Fibroblast of villous mesenchyme (primary cell): ENCODE measurements at places on chromosomes 1 and 21. TPM values are rescaled to one million over a fixed set of nuclear protein-coding genes. Genes with fewer than 3 reads are reported as not detected.

DNA sequence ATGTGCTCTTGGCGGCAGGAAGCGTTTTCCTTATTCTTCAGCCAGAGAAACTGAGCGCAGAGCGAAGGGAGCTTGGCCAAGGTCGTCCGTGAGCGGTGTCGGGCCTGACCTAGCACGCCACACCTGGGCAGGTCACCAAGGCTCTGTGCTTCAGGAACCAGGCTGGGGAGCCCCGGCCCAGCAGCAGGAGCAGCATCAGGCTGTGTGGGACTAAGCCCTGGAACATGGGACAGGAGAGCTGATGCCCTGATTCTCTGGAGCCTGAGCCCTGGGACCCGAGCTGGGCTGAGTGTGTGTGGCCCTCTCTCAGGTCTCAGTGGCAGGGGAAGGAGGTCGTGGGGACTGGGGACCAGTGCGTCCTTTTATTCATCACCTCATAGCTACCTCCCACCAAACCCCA is 65.2 kb upstream of the ABCG1 start:
- DNase-seq: no peak

DNA sequence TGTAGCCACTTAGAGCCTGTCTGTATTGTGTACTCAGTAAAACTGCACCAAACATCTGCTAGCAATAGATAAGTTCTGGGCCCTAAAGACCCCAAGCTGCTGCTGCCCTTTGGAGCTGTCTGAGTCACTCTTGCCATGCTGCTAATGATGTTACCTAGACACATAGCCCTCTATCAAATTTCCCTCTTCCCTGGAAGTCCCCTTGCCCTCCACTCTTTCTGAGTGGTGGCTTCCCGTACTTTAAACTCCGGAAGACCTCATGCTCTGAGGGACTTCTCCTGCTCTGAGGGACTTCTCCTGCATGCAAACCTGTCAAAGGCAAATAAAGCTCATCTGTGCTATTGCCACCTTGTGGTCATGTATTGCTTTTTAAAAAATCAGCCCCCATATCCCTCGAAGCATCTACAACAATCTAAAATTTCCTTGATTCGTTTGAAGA is 34.0 kb downstream of the FH start:
- peak; percentile 28 for DNase-seq

DNA sequence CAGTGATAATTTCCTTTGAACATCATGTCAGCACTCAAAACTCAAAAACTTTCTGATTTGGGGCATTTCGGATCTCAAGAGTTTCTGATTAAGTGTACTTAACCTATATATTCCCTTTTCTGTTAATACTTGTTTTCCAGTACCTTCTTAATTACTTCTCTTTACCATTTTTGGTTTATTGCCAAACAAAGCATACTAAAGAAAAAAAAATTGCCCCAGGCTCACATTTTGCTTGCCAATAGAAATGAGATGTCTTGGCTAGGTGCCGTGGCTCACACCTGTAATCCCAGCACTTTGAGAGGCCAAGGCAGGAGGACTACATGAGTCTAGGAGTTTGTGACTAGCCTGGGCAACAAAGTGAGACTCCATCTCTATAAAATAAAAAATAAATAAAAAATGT is 4.8 kb downstream of the PSMD4 start:
- DNase-seq: no peak

Gene ZBTB8B
- total RNA-seq: not detected in 2 replicates

DNA sequence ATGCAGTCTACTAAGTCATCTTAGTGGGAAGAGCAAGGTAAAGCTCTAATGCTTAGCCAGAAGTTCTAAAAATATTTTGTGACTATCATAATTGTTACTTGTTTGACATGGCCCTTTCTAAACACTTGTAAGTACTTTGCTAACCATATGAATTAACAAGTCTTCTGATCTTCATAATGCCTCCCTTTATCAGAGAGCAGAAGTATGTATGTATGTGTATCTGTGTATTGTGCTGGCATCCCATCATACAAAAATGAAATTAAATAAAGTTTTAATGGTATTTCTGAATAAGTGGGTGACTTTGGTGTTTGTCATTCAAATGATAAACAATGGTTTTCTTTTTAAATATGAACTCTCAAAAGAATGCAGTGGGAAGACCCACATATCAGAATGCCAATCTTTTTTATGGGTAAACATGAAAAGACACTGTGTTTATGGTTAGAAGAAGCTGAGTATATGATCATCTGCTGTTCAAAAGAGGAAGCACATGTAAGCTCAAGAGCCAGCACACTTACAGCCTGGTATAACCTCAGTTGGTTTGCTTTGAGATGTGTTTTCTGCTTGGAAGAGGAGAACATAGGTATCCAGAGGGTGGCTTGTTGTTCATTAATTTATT is 159.6 kb downstream of the CLEC20A start:
- DNase-seq: peak; percentile 35

Gene TNFRSF8
- total RNA-seq: under 0.01 and 0.86 TPM in 2 replicates

Gene GLIS1
- total RNA-seq: 0.43 and 0.97 TPM in 2 replicates

GRCh38 chr1:33852711-33853110 is 11.2 kb upstream of the HMGB4 start:
- peak; percentile 6 for DNase-seq

- DNase-seq: no peak
Measured at GRCh38 chr1:110636149-110636935, 30.2 kb upstream of the KCNA2 start.

- DNase-seq: peak; percentile 53
Measured at GRCh38 chr1:180188091-180188506, 33.4 kb downstream of the QSOX1 start.

GRCh38 chr1:214897581-214897980 is 185.0 kb upstream of the KCNK2 start:
- DNase-seq: no peak

Gene CYP4X1
- not detected in 2 replicates for total RNA-seq

GRCh38 chr1:14686701-14687100 is 88.2 kb downstream of the KAZN start:
- no peak for DNase-seq

DNA sequence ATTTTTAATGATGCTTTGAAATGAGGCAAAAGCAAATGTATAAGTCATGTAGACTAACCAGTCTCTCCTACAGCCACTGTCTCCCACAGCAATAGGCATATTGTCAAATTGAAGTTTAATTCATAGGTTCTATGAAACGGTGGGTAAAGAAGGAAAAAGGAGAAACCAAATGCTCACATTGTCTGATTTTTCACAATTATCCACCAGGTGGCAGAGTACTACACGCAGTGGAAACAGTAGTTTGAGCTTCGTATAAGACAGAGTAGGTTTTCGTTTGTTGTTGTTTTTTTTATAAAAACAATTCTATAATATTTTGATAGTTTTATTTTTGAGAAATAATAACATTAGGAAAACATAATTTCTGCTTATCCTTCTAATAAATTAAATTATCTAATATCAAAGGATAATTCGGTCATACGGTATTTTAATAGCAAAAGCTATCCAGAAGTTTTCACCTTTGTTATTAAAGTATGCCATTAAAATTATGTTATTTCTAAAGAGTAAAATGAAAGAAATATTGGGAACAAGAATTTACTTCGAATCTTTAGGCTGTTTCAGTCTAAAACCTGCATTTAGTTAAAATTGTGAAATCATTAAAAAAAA is 39.1 kb downstream of the TYW3 start:
- DNase-seq: peak; percentile 52

GRCh38 chr1:160834945-160835565 is 27.6 kb downstream of the CD244 start:
- DNase-seq: peak; percentile 54

Gene KCNK1
- 2.6 and 4.3 TPM in 2 replicates for total RNA-seq

Gene GPR25
- not detected in 2 replicates for total RNA-seq

GRCh38 chr1:221813887-221814286 is 72.0 kb upstream of the DUSP10 start:
- DNase-seq: no peak

- DNase-seq: no peak
Measured at GRCh38 chr1:169779150-169779549, 15.6 kb downstream of the METTL18 start.

GRCh38 chr1:184752656-184753055 is 2.0 kb downstream of the EDEM3 start:
- DNase-seq: no peak

- peak; percentile 86 for DNase-seq
Measured at GRCh38 chr1:40939320-40940059, 40.0 kb upstream of the CTPS1 start.

GRCh38 chr1:158793604-158794003 is 12.6 kb upstream of the OR6N2 start:
- no peak for DNase-seq

DNA sequence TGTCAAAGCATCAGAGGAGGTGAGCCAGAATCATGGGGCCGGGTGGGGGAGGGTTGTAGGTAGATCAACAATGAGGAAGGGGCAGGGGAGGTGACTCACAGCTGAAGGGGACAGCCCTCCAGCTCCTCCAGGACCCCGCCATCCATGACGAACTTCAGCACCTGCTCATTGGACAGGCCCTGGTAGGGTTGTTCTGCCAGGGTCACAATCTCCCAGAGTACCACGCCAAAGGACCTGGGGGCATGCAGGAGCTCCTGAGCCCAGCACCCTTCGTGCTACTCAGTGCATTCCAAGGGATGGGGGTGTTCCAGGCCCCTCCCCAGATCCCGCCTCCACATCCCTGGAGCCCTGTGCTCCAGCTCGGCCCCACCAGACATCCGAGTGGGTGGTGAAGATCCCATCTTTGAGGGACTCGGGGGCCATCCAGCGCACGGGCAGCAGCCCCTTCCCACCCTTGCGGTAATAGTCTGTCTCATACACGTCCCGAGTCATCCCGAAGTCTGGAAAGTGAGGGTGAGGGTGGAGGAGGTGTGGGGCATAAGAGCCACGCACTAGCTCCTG is 17.5 kb downstream of the INSRR start:
- DNase-seq: no peak

Gene BRDT
- total RNA-seq: under 0.01 and 0.97 TPM in 2 replicates

Gene RABIF
- 5.5 and 6.9 TPM in 2 replicates for total RNA-seq

DNA sequence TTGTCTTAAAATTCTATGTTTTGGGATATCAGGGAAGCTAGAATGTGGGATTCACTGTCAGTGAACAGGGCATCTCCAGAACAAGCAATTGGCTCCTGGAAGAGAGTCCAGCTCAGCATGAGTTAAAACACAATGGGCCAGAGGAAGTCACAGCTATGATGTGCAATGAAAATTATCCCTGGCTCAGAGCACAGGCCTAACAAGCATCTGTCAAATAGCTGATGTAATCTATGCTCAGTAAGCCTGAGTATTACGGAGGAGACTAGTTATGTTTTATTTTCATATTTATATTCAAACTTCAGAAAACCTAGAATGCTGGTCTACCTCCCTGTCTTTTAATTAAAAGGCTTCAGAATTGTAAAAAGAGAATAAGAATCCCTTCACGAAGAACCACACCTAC is 41.6 kb downstream of the PARP1 start:
- no peak for DNase-seq

GRCh38 chr1:213273546-213273945 is 222.5 kb downstream of the RPS6KC1 start:
- DNase-seq: peak; percentile 37

- no peak for DNase-seq
Measured at GRCh38 chr1:79694241-79694640, 687.7 kb upstream of the ADGRL4 start.

Gene TMEM269
- total RNA-seq: under 0.01 TPM in 2 replicates

Gene F13B
- not detected in 2 replicates for total RNA-seq

DNA sequence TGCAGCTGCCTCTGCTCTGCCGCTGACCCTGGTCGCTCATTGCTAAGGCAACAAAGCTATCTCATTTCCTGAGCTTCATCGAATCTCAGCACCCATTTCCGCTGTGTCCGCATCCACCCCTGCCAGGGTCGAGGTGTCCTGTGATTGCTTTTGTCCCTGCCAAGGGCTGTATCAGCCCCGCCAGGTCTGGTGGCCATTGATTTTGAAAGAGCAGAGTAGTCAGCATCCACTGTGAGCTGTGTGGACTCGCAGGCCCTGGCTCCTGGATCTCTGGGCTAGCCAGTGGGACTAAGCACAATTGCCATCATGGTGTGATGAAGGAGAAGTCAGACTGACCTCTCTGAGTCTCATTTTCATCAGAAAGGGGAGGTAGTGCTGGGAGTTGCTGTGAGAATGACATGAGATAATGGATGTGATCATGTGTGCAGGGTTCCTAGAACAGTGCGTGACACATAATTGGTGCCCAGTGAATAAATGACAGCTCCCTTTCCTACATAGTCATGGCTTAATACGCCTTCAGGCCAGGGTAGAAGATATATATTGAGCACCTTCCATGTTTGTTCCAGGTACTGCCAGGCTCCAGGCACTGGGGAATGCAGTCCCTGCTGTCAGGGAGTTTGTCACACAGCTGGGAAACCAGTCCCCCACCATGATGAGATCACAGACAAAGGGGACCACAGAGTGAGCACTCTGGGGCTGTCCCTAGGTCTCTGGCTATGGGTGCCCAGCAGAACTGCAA is 32.1 kb downstream of the NAV1 start:
- no peak for DNase-seq

DNA sequence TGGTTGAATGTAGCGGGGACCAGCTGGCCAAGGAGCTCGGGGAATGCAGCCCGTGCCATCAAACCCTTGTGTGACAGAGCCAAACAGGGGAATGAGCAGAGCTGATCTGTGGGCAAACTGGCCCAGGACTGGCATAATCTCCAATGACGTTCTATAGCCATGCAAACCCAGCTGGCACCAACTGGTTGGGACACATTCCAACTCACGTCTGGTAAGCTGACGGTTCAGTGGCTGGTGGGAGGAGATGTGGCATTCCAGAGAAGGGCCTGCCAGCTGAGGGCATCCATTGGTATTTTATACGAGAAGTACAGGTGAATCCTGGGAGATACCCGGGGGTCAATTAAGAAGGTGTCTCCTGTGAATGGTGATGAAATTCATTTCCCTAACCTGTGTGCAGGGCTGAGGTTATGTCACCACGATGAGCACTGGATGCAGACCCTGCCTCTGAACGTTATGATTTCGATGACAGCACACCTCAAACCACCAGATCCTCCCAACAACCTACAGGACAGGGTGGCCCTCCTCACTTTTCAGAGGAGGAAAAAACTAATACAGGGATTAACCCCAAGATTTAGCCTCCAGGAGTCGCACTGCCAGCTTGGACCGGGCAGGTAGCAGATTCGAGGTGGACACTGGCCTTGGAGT is 39.0 kb upstream of the RUNX3 start:
- no peak for DNase-seq

DNA sequence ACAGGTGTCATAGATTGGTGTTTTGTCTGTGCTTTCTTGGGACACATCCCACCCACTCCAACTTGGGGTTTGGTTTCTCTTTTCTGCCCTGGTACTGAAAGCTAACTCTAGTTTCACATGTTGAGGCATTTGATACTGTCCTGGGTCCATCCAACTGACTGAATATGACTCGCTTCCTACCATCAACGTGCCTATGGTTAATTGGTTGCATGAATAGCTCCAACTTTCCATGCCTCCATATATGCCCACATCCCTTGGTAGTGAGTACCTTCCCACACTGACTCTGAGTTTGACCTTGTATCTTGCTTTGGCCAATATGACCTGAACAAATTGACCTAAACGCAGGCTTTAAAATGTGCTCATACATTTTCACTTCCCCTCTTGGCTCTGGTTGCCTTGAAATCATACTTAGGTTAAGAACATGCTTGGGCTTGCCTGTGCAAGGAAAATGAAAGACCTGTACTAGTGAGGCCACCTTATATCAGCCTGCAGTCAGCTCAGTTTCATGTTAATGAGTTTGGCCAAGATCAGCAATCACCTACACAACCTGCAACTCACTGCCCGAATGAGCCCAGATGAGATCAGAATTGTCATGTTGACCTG is 81.0 kb upstream of the KCNK2 start:
- no peak for DNase-seq

- DNase-seq: peak; percentile 89
Measured at GRCh38 chr1:150548632-150549495, at the start of gene ADAMTSL4. ADAMTSL4 (plus strand) TSS chr1:150549408; CDS start chr1:150552289, 2,881 bp downstream.
